ENCODE measurements at places on chromosomes 6 and 20.

GRCh38 chr6:4644996-4645395 is 131.2 kb upstream of the CDYL start:
- no peak for DNase-seq

- no peak for DNase-seq
Observed at GRCh38 chr20:36117638-36118037, 36.9 kb upstream of the EPB41L1 start.

DNA sequence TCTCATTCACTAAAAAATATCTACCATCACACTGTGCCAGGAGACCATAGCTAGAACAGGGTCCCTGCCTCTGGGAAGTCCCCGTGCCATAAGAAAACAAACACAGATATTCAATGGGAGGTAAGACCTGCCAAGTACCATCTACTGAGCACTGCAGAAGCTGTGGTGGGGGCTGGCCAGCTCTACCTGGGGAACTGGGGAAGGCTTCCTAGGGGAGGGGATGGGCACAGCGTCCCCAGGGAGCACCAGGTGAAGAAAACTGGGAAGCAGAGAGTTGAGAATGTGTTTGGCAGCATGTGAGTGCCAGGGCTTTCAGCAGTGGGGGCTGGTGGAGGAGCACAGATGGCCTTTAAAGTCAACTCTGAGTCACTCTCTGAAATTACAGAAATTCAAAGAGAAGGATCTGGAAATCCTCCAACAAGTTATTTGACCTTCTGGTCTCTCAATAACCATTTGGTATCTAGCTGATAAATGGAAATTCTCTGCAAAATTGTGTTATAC is 85.2 kb downstream of the SHLD1 start:
- no peak for DNase-seq

- no peak for DNase-seq
Observed at GRCh38 chr6:43278524-43279078, 19.5 kb upstream of the SLC22A7 start.

GRCh38 chr20:36468149-36469000 is 72.9 kb upstream of the MYL9 start:
- no peak for DNase-seq

- no peak for DNase-seq
Observed at GRCh38 chr6:45827952-45828530, 187.6 kb downstream of the CLIC5 start.

DNA sequence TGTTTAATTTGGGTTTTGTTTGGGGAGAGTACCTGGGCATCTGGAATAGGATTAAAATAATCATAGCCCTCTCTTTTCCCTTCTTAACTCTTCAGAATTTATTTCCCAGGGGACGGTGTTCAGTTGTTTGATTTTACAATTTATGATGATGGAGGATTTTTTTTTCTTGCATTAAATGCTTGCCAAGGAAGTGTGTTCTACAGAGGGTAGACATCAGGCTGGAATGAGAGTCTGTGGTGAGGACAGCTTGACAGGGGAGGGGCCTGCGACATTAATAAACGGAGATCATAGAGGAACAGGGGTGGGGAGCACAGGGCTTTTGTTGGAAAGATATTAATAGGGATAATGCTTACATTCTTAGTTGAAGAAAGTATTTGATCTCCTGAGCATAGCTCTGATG is 297.5 kb downstream of the CLIC5 start:
- no peak for DNase-seq

- no peak for DNase-seq
Observed at GRCh38 chr6:14278446-14278845, 160.9 kb downstream of the CD83 start.

All from memory B cell (primary cell).